ENCODE measurements at places on chromosomes 16 and 17.

GRCh38 chr16:30116291-30117207 lies 3.2 kb upstream of the GDPD3 start:
- no peak for DNase-seq

- no peak for DNase-seq
Measured at GRCh38 chr17:80374732-80375585, 40.0 kb upstream of the ENDOV start.

DNA sequence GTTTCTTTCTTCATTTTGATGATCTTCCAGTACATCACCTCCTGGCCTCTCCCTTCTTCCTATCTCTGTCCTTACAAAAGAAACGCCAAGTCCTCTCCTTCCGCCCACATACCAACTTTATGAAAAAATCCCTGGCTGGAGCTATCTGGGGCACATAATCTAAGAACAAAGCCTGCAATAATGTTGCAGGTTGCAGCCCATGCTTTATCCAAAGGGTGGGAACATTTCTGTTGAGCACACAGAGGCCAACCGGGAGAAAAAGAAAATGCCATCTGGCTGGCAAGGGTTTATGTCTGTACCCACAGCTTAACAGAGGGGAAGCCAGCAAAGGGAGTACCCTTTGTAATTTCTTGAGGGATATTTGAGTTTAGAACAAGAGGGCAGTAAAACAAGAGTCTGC lies 409.6 kb downstream of the SOX9 start:
- no peak for DNase-seq

DNA sequence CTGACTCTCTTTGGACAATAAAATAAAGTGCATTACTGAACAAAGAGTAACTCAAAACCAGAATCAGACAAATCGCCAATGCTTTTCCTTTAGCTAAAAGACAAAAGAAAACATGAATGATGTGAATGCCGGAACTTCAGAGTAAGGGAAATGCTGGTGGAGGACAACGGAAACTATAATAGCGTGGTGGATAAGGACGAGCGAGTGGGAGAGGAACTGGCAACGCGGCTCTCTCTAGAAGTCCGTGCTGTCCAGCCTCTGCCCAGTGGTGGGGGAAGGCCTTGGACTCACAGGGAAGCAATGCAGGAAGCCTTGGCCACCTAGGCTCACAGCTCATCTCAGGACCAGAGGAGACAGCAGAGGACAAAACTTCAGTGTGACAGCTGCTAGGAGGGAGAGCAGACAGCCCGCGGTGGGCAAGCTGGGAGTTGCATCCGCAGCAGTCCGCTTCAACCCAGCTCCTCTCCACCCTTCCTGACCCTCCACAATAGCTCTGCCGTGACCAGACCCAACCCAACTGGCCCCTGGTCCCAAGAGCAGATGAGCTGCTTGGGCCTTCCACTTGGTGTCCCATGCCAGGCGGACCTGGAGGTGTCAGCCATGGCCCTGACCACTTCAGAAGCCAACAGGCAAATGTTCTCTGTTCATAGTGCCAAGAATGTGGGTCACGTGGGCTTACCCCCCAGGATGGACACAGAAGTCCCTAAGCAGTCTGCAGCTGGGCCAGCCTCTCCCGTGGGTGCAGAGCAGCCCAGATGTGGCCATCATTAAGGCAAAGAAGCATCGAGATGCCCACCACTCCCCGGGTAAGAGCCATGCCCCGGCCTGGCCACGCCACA lies 5.3 kb upstream of the FAAP100 start:
- DNase-seq: no peak

- DNase-seq: no peak
Measured at GRCh38 chr17:64107500-64108236, 22.3 kb downstream of the ERN1 start.

DNA sequence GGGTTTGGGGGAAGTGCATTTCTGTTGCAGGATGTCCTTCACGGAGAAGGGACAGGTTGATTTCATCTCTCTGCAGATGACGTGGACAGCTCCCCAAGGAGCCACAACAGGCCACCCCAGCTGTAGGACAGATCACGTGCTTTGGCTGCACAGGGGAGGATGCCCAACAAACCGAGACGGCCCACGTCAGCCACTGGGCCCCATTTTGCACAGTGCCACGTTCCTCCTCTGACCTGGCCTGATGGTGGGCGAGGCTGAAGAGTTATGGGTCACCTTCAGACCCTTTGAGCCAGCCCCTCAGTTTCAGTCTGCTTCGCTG lies 9.0 kb upstream of the RHBDL3 start:
- no peak for DNase-seq

DNA sequence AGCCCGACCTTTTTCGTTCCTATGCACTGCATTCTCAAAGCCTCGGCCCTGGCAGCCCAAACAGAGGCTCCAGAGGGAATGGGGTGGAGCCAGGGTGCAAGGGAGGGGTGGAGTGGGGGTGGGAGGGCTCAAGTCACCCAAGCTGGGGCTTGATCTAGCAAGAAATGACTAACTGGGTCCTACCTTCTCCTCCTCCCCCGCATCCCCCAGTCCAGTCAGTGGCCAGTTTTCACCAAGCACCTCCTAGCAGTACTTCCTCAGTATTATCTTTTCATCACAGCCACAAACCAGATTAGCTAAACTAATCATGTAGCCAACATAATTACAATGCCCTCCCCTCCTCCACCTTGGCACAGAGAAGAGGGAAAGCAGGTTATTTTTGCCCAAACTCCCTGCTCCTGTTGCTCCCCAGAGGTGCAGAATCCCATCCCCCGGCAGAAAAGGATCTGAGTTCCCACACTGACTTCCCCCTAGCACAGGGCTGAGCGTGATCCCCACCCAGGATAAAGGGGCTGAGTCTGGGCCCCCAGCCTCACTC lies 2.2 kb downstream of the JUP start:
- DNase-seq: peak; percentile 50

DNA sequence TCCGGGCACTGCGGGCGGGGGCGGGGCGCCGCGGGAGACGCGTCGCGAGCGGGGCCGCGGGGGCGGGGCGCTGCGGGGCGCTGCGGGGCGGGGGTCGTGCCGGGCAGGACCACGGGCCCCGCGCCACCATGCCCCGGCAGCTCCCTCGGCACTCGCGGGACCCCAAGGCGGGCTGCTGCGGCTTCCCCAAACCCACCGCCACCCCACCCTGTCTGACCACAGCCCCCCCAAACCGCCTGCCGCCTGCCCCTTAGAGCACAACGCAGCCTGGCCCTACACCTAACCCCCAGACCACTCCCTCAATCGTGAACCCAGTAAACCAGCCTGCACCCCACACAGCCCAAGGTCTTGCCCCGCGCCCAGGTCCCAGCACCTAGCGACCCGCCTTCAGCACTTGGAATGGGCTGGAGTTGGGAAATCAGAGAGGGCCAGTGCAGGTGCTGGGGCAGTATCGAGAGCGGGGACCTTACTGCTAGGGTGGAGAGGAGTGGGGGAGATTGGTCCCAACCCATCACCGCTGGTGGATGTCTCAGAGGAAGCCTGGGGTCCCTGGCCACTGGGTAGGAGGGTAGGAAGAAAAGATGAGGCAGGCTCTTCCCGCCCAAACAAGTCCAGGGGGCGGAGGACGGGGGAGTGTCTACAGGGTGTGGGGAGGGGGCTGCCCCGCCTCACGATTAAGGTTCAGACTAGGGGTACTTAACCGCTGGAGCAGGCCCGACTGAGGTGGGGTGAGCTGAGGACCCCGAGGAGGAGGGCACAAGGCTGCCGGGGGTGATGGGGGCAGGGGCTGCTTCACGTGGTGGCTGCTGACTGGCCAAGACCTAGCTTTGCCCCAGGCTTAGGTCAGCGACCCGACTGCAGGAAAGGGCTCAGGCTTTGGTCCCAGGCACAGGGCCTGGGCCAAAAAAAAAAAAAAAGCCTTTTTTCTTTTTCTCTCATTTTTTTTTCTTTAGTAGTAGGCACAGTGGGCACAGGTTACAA lies 539 bp upstream of the VAMP2 start:
- no peak for DNase-seq

DNA sequence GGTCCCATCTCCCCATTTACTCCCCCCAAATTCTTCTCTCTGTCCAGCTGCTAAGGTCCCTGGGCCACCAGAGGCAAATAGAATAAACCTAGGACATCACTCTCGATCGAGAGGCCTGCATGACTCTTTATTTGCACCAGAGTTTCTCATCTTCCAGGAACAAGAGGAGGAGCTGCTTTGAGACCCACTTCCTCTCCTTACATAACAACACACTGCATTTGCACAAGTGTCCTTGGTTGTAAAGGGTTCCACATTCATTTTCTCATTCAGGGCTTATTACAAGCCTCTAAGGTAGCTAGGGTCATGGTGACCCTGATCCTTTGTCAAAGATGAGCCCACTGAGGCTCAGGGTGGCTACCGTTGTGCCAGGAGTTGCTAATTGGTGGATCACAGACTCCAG lies 38.1 kb upstream of the RHOT1 start:
- no peak for DNase-seq

GRCh38 chr16:28569021-28569420 lies 15.3 kb downstream of the SGF29 start:
- DNase-seq: no peak

DNA sequence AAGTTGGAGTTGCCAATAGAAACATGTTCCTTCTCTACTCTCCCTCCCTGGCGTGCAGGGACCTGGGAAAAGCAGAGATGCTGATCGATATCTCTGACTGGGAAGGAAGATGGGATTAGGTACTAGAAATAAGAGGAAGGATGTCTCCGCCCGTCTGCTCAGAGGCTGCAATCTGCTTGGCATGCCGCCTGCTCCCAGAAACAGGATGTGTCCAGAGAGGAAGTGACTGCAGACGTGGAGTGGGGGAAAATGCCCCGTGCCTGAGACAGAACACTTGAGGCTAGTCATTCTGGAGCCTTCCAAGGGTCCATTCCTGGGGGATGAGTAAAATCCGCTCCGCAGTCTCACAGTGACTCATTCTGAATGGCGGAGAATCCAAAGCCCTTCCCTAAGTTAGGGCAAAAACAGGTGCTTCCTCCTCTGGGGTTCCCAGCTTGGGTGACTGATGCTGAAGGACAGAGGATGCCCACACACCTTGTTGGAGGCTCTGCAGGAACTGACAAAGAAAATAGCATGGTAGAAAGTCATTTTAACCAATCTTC lies 45.0 kb upstream of the SMURF2 start:
- peak; percentile 93 for DNase-seq

- no peak for DNase-seq
Measured at GRCh38 chr16:31413943-31414342, 14.2 kb downstream of the COX6A2 start.

- DNase-seq: no peak
Measured at GRCh38 chr16:4414187-4414917, 2.0 kb downstream of the CORO7 start.

DNA sequence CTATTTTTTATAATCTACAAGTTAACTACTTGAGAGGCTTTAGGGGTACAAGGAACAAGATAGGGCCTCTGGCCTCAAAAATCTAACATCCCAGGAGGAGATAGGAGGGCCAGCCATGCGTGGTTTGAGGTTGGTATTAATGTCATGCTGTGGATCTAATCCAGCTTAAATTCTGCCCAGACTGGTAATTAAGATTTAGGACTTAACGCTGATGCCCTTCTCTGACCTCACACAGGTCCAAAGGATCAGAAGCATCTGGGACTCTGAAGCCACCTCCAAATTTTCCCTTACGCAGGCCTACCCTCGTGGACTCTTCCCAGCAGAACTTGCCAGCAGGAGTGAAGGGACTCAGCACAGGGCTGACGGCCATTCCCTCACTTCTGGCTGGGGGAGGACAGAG lies 15.1 kb downstream of the SLC6A4 start:
- no peak for DNase-seq

- no peak for DNase-seq
Measured at GRCh38 chr16:57284952-57285363, 486 bp upstream of the PLLP start.

- DNase-seq: no peak
Measured at GRCh38 chr16:89287777-89288576, 70.5 kb downstream of the ZNF778 start.

DNA sequence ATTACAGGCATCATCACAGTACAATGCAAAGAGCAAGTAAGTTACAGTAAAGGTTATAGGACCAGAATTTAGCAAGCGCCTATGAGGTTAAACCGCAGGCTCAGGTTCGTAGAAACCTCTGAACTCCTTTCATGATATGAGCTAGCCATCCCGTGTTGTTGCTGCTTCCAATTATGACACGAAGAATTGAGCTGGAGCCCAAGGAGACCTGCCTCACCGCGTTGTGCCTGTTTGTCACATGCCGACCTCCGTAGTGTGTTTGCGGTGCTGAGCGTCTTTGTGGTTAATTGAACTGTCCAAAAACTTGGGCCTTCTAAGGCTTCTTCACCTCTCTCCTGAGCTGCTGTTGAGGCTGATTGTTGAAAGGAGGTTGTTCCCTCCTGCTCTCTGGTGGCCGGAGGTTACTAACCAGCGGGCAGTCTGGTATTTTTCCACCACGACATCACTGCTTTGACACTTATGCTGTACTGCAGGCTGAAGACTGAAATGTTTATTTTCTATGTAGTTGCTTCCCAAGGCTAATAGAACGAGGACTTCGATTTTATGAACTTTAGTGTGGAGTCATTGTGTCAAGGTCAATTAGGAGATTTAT lies 67.5 kb downstream of the SEC14L1 start:
- DNase-seq: peak; percentile 74

GRCh38 chr16:47134550-47134949 lies 9.2 kb downstream of the NETO2 start:
- DNase-seq: no peak

- no peak for DNase-seq
Measured at GRCh38 chr17:28041844-28042656, 427 bp upstream of the NLK start.

DNA sequence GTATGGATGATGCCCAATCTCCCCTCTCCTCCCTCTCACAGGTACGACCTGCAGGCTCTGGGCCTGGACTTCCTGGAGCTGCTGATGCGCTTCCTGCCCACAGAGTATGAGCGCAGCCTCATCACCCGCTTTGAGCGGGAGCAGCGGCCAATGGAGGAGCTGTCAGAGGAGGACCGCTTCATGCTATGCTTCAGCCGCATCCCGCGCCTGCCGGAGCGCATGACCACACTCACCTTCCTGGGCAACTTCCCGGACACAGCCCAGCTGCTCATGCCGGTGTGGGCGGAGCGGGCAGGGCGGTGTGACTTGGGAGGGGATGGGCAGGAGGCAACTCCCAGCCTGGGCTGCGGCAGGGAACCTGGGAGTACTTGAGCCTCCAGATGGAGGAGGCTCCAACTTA lies 18.1 kb downstream of the SPATA32 start:
- DNase-seq: no peak

GRCh38 chr16:46924402-46924801 lies 40.2 kb downstream of the GPT2 start:
- DNase-seq: no peak

DNA sequence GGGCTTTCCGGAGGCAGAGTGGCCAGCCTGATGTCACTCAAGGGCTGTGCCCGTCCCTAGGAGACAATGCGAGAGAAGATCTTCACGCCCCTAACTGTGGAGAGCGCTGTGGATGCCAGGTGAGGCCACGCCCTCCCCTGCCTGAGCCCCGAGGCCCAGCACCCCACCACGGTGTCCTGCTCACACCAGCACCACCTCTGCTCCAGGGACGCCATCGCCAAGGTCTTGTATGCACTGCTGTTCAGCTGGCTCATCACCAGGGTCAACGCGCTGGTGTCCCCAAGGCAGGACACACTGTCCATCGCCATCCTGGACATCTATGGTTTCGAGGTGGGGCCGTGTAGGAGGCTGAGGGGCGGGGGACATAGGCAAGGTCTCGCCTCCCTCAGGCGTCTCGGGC lies 27.8 kb downstream of the MYO15A start:
- no peak for DNase-seq

- DNase-seq: no peak
Measured at GRCh38 chr16:19135896-19136438, 22.2 kb downstream of the ITPRIPL2 start.

- no peak for DNase-seq
Measured at GRCh38 chr17:27466376-27466742, 10.1 kb downstream of the KSR1 start.
